Left ventricle myocardium superior (tissue), 1 donor: ENCODE measurements at places on chromosomes 2 and 18.

DNA sequence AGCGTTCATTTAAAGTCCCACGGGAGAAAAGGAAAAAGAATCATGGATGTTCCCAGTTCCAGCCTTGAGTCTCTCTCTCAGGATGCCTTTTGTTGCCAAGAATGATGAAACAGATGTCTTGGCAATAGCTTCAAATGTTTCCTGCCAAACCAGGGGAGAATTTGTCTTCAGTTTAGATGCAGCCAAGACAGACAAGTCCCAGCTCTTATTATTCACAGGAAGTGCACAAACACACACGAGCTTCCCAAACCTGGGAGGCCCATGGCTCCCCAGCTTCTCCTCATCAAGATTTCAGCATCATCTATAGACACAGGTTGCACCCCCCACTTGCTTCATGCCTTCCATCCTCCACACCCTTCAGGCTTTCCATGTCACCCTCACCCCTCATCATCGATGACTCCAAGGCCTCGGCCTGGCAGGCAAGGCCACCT lies 45.9 kb downstream of the HS1BP3 start:
- DNase-seq, result no peak

GRCh38 chr2:18993756-18994338 lies 364.6 kb downstream of the OSR1 start:
- no peak for DNase-seq

DNA sequence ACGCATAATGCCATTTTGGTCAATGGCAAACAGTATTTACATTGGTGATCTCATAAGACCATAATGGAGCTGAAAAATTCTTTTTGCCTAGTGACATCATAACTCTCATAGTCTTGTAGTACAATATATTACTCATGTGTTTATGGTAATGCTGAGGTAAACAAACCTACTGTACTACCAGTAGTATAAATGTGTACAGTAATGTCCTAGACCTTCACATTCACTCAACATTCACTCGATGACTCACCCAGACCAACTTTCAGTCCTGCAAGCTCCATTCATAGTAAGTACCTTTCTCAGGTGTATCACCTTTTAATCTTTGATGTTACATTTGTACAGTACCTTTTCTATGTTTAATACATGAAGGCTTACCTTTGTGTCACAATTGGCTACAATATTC lies 558.2 kb upstream of the PIK3C3 start:
- no peak for DNase-seq

- no peak for DNase-seq
These were observed 6.7 kb downstream of the DLX1 start for GRCh38 chr2:172091761-172092566.

GRCh38 chr18:57797209-57797651 lies 5.9 kb downstream of the ATP8B1 start:
- DNase-seq, result no peak

DNA sequence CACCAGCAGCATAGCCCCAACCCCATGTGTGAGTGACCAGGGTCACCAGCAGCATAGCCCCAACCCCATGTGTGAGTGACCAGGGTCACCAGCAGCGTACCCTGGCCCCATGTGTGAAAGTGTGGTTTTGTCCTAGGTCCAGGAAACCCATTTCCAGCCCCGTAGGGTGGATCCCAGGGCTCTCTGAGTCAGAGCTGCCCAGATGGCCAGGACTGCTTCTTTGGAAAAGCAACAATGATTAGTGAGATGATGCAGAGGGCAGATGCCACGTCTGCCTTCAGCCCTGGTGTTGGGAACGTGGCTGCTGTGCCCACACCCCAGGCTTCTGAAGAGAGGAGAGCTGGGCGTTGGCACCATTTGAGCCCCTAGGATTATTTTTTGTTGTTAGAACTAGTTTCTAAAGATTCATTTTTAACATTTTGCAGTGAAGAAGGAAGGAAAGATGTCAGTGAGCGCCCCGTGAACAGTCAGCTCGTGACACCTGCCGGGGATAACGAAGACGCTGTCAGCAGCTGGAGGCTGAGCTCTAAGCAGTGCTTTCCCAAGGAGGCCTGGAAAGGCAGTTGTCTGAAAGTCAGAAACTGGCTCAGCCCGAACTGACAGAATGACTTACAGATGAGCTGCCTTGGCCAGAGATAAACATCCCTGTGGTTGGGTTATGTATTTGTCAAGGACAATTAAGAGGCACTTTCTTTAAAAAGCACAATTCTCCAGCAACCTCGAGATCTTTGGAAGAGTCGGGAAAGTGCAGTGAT lies 32.1 kb upstream of the KCNG2 start:
- DNase-seq, result no peak

DNA sequence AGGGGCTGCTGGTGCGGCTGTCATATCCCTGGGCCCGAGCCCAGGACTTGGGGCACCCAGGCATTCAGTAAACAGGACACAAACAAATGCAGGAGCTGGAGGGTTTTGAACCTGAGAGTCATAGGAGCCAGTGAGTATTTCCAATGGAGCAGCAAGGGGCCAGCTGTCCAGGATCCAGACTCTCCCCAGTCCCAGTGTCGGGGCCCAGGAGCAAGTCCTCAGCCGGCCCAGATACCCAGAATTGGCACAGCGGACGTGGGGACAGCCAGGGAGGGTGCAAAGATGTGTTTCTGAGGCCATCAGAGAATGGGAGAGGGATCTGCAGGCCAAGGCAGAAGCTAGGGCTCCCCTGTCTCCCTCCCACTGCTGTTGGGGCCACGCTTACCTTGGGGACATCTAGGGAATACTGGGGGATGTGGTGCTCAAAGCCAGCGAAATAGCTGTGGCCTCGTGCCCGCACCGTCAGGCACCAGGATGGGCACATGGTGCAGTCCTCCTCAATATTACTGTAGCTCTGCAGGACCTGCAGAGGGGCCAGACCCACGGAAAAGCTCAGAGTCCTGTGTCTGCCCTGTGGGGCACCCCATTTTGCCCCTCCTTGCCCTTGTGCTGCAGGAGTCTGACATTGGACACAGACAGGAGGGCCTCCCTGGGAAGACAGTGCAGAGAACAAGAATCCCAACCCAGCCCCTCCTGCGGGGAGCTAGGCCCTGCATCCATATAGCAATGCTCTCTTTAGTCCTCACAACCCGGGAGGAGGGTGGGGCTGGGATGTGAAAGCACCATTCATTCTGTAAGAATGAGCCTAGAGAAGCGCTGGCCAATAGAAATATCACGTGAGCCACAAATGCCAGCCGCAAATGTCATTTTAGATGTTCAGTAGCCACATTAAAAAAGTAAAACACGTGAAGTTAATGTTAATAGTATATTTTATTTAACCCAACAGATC lies 15.4 kb downstream of the CFAP65 start:
- no peak for DNase-seq

- DNase-seq, result no peak
These were observed 12.4 kb downstream of the EHD3 start for GRCh38 chr2:31246184-31246852.
